Spinal cord (tissue), 10 donors: ENCODE measurements at places on chromosomes 1 and 21. TPM values are rescaled to one million over a fixed set of nuclear protein-coding genes. Genes with fewer than 3 reads are reported as not detected.

The CSMD2 gene
- total RNA-seq: 16.0 TPM

- H3K27me3 ChIP-seq: no peaks in the 10 kb centered on the region
- no peak overlapping the region for H3K4me3 ChIP-seq
- DNase-seq: no peak
- no peaks in the 10 kb centered on the region for H3K36me3 ChIP-seq
- H3K4me1 ChIP-seq: no peaks in the 10 kb centered on the region
Observed at GRCh38 chr1:107777664-107778047, 187.3 kb downstream of the VAV3 start.

DNA sequence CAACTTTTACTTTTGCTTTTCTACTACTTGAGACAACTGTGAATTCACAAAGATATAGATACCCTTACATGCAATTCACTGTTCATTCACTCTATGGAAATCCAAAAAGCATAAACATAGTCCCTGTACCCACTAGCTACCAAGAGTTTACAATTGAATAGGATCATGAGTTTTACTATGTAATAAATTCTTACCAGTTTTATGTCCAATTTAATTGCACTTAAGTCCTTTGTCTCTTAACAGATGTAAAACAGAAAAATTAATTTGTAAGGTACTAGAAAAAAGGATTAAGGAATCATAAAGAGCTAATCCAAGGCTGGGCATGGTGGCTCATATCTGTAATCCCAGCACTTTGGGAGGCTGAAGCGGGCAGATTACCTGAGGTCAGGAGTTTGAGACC is 24.4 kb downstream of the DIPK1A start:
- DNase-seq: no peak
- H3K36me3 ChIP-seq: no peaks in the 10 kb centered on the region
- no peak overlapping the region for H3K4me3 ChIP-seq

DNA sequence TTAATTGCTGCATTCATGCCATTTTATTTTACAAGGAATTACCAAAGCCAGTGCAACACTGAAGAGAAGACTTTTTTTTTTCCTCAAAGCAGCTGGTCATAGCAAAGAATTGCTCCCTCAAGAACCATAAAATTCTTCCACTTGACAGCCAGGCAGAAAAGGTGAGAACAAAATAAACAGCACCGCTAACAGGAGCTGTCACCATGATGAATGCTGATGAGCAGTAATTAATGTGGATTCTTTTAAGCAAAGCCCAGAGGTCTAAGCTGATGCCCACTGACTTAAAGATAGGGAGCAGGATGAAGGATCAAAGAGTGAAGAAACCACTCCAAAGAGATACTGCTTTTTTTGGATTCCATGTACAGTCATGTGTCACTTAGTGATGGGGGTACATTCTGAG is 428.4 kb downstream of the BRINP3 start:
- no peak for DNase-seq
- no peak overlapping the region for H3K27ac ChIP-seq
- no peaks in the 10 kb centered on the region for H3K36me3 ChIP-seq

- peaks cover 3% of the 10 kb centered on the region for H3K27me3 ChIP-seq
- H3K27ac ChIP-seq: no peak overlapping the region
- no peak for DNase-seq
- H3K36me3 ChIP-seq: no peaks in the 10 kb centered on the region
- no peak overlapping the region for H3K4me3 ChIP-seq
Observed at GRCh38 chr21:42214921-42215320, 4.0 kb upstream of the ABCG1 start.
